Cardiac muscle cell (in vitro differentiated cells and primary cell): ENCODE measurements at places on chromosomes 5 and 9. TPM values are rescaled to one million over a fixed set of nuclear protein-coding genes. Genes with fewer than 3 reads are reported as not detected.

- H3K4me1 ChIP-seq, result peaks cover 88% of the 10 kb centered on the region
- peak; percentile 88 for DNase-seq
- peak overlapping the region; percentile 85 for H3K27ac ChIP-seq
- H3K36me3 ChIP-seq, result no peaks in the 10 kb centered on the region
Observed at GRCh38 chr5:113212244-113212920, 222.4 kb downstream of the TSSK1B start.

- no peak for DNase-seq
- no peaks in the 10 kb centered on the region for H3K27me3 ChIP-seq
- H3K27ac ChIP-seq, result no peak overlapping the region
- H3K4me3 ChIP-seq, result no peak overlapping the region
- peaks cover 14% of the 10 kb centered on the region for H3K36me3 ChIP-seq
Observed at GRCh38 chr9:33988219-33988890, 60.3 kb downstream of the UBAP2 start.

- peak; percentile 2 for DNase-seq
- peaks cover 23% of the 10 kb centered on the region for H3K36me3 ChIP-seq
- H3K27me3 ChIP-seq, result no peaks in the 10 kb centered on the region
- H3K4me1 ChIP-seq, result no peaks in the 10 kb centered on the region
Observed at GRCh38 chr5:43523662-43524072, 8.7 kb upstream of the C5orf34 start.

GRCh38 chr5:40410231-40410861, 269.4 kb upstream of the PTGER4 start:
- no peaks in the 10 kb centered on the region for H3K4me1 ChIP-seq
- no peak for DNase-seq
- H3K27ac ChIP-seq, result no peak overlapping the region
- no peaks in the 10 kb centered on the region for H3K36me3 ChIP-seq

DNA sequence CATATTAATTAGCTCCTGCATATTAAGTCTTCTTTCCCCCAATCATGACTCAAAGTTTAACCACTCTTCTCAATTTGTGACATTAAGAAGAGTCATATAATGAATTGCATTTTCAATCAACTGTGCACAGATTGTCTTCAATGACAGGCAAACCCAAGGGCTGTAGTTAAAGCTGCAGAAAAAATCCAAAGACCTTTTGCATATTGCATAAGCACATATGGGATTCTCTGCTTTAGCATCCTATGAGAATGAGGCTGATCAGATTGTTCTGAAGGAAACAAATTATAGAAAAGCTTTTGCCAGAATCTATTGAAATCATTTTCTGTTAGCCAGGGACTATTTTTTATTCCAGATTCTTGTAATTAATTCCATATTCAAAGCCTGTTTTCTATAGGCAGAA, 112.3 kb downstream of the FAM170A start:
- H3K4me3 ChIP-seq, result no peak overlapping the region
- no peaks in the 10 kb centered on the region for H3K27me3 ChIP-seq
- H3K27ac ChIP-seq, result no peak overlapping the region
- DNase-seq, result no peak

GRCh38 chr9:104319198-104319597, 184.9 kb upstream of the OR13F1 start:
- no peaks in the 10 kb centered on the region for H3K36me3 ChIP-seq
- H3K27ac ChIP-seq, result no peak overlapping the region

- H3K27me3 ChIP-seq, result no peaks in the 10 kb centered on the region
- DNase-seq, result no peak
- H3K36me3 ChIP-seq, result no peaks in the 10 kb centered on the region
- H3K27ac ChIP-seq, result no peak overlapping the region
Observed at GRCh38 chr9:91429501-91429900, 5.9 kb upstream of the NFIL3 start.

DNA sequence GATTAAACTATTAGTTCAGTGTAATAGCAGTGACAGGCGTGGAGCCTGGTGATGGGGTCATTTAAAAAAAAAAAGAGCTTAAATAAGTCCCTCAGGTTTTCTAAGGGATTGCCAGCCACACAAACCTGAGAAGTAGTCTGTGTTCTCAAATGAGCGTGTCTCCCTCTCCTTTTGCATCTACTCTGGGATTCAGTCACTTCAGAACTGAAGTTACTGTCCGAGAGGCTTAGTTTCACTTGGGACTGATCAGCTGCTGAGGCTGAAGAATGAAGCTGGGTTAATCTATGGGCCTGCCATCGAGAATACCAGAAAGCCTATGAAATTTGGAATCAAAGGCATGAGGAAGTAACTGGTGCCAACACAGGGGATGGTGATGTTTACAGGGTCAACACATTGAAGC, 310.1 kb downstream of the ADAMTS6 start:
- H3K27me3 ChIP-seq, result no peaks in the 10 kb centered on the region
- H3K4me1 ChIP-seq, result no peaks in the 10 kb centered on the region
- no peak for DNase-seq

DNA sequence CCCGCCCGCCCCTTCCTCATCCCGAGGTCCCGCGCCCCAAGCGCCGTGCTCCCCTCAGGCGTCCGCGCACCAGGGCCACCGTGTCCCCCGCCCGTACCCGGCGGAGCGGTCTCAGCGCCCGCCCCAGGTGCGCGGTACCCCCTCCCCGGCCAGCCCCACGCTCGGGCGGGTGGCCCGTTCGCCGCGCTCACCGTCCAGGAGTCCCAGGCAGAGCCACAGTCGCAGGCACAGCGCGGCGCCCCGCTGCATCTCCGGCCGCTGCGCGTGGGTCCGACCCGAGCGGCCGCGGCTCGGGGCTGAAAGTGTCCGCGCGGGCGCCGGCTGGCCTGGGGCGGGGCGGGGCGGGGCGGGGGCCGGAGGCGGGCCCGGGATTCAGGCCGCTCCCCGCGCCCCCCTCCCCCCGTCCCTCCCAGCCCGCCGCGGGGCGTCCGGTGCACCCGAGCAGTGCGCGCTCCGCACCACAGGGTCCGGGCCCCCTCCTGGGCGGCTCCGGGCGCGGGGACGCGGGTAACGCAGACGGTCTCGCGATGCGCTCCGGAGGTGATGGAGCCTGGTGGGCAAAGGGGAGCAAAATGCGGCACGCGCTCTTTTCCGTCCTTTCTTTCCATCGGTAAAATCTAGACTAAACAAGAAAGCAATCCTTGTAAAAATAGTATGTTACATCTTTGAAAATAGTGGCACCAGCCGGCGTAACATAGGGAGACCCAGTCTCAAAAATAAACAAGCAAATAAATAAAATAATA, at the start of gene FLT4:
Gene FLT4 (minus strand): TSS at position 304 of the 743 bp plus-strand sequence. CDS start 55 bp downstream, at position 249.
- peak within 1 kb of the TSS; percentile 33 for H3K4me3 ChIP-seq
- H3K36me3 ChIP-seq, result no peaks in the 10 kb centered on the region
- H3K4me1 ChIP-seq, result no peaks in the 10 kb centered on the region
- no peak for DNase-seq
- H3K27me3 ChIP-seq, result peaks cover 92% of the 10 kb centered on the region

DNA sequence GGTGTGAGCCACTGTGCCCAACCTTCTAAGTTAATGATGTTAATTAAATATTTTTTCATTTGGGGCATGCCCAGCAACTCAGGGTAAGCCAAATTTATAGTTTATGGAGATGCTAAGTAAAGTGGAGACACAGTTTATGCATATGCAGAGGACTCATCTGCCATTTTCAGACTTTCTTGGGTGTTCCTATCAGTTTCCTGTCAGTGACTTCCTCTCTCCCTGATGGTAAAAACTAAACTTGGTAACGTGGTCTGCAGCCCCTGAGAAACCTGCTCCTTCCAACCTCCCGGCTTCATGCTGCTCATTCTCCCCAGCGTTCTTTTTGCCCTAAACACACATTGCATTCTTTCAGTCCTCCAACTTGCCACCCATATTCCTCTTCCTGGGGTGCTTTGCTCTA, 48.4 kb upstream of the TUT7 start:
- no peak overlapping the region for H3K4me3 ChIP-seq
- no peak for DNase-seq
- H3K27ac ChIP-seq, result no peak overlapping the region
- H3K4me1 ChIP-seq, result peaks cover 5% of the 10 kb centered on the region
- H3K27me3 ChIP-seq, result no peaks in the 10 kb centered on the region

DNA sequence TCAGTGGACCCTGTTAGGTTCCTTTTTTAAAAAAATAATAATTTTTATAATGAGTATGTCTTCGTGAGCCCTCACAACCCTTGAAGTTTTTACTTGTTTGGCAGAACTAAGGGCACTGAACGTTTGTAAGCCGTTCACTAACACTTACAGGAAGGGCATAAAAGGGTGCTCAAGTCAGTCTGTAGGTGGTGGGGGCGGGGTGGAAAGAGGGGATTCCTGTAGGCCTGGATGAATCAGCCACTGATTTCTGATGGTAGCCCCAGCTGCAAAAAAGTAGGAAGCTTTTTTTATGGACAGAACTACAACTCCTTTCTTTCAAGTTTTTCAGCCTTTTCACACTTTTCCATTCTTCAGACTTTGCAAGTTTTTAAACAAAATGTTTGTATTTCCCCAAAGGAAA, 35.8 kb downstream of the PIK3R1 start:
- H3K4me3 ChIP-seq, result no peak overlapping the region
- no peaks in the 10 kb centered on the region for H3K27me3 ChIP-seq
- no peaks in the 10 kb centered on the region for H3K36me3 ChIP-seq
- peak; percentile 49 for DNase-seq
- peak overlapping the region; percentile 40 for H3K27ac ChIP-seq

- H3K36me3 ChIP-seq, result no peaks in the 10 kb centered on the region
- no peak overlapping the region for H3K4me3 ChIP-seq
- H3K27me3 ChIP-seq, result no peaks in the 10 kb centered on the region
- H3K4me1 ChIP-seq, result peaks cover 24% of the 10 kb centered on the region
- no peak for DNase-seq
Observed at GRCh38 chr5:56409331-56410190, 176.4 kb upstream of the ANKRD55 start.

DNA sequence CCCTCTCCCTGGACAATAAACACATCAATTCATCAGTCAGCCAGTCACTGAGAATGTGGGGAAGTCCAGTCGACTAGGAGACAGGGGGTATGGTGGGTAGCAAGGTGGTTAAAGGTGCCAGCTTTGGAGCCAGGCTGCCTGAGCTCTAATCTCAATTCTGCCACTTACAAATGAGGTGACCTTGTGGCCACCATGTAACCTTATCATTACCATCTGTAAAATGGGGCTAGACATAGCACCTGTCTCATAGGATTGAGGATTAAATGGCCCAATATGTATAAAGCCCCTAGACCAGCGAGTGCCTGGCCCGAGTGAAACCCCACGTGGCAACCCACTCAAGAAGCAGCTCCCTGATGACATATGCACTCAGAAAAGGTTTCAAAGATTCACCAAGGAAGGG, 73.3 kb upstream of the TBC1D2 start:
- DNase-seq, result no peak
- no peaks in the 10 kb centered on the region for H3K27me3 ChIP-seq
- no peak overlapping the region for H3K4me3 ChIP-seq
- H3K27ac ChIP-seq, result no peak overlapping the region

GRCh38 chr5:53253421-53253871, 143.9 kb upstream of the MOCS2 start:
- no peak overlapping the region for H3K27ac ChIP-seq
- no peaks in the 10 kb centered on the region for H3K36me3 ChIP-seq
- DNase-seq, result peak; percentile 60

DNA sequence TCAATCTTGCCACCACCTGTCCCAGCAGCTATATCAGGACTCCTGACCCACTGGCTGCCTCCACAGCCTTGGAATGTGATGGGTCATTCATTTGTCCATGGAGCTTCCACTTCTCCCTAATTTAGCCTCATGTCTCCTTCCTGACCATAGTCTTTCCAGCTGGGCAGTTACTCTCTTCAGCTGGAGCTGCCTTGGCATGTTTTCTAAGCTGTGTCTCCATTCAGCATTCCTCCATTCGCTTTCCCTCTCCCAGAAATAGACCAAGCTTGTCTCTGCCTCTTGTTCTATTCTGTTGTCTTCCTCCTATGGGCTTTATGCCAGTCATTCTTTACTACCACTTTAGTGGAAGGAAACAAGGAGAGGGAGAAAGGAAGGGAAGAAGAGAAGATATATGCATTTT, 5.3 kb upstream of the CTXN3 start:
- no peaks in the 10 kb centered on the region for H3K27me3 ChIP-seq
- no peak for DNase-seq
- no peak overlapping the region for H3K27ac ChIP-seq
- H3K4me3 ChIP-seq, result no peak overlapping the region
- H3K36me3 ChIP-seq, result no peaks in the 10 kb centered on the region

- no peaks in the 10 kb centered on the region for H3K36me3 ChIP-seq
- H3K27me3 ChIP-seq, result no peaks in the 10 kb centered on the region
- no peaks in the 10 kb centered on the region for H3K4me1 ChIP-seq
- no peak for DNase-seq
Observed at GRCh38 chr5:133527311-133527710, 85.0 kb downstream of the FSTL4 start.

GRCh38 chr9:109880276-109881169, 100.5 kb downstream of the PALM2AKAP2 start:
- H3K4me3 ChIP-seq, result no peak overlapping the region
- peaks cover 8% of the 10 kb centered on the region for H3K4me1 ChIP-seq
- H3K36me3 ChIP-seq, result peaks cover 18% of the 10 kb centered on the region
- no peaks in the 10 kb centered on the region for H3K27me3 ChIP-seq

NDUFS6 gene
- 281 and 371 TPM in 2 replicates for polyA plus RNA-seq

IRX1 gene
- polyA plus RNA-seq, result 132 and 142 TPM in 2 replicates

PLPP7 gene
- polyA plus RNA-seq, result 36.9 and 42.5 TPM in 2 replicates

OTULINL gene
- polyA plus RNA-seq, result 0.95 and 2.2 TPM in 2 replicates

PCDHGA7 gene
- 0.20 TPM in 1 of 2 replicates, not detected in the other for polyA plus RNA-seq

STX17 gene
- polyA plus RNA-seq, result 20.4 and 27.4 TPM in 2 replicates

FBXO10 gene
- polyA plus RNA-seq, result 10.6 and 13.4 TPM in 2 replicates

AGTPBP1 gene
- 15.0 and 19.4 TPM in 2 replicates for polyA plus RNA-seq

DCTN4 gene
- 26.7 and 32.2 TPM in 2 replicates for polyA plus RNA-seq

CDH9 gene
- not detected in 2 replicates for polyA plus RNA-seq

UBE2QL1 gene
- polyA plus RNA-seq, result 6.3 and 12.0 TPM in 2 replicates
